ENCODE measurements at places on chromosomes 3 and 15. TPM values are rescaled to one million over a fixed set of nuclear protein-coding genes. Genes with fewer than 3 reads are reported as not detected.

The RPL39L gene
- 48.2 TPM for total RNA-seq

The TMC3 gene
- not detected for total RNA-seq

The PCLAF gene
- total RNA-seq, result 64.4 TPM

The HIGD2B gene
- total RNA-seq, result not detected

The XCR1 gene
- not detected for total RNA-seq

GRCh38 chr3:192570821-192571791 lies 156.2 kb downstream of the FGF12 start:
- no peak for DNase-seq

GRCh38 chr3:33278163-33278562 lies 921 bp downstream of the FBXL2 start:
- DNase-seq, result no peak

GRCh38 chr3:22101351-22101750 lies 350.3 kb upstream of the ZNF385D start:
- DNase-seq, result no peak
